ENCODE measurements at places on chromosomes 16 and 17. TPM values are rescaled to one million over a fixed set of nuclear protein-coding genes. Genes with fewer than 3 reads are reported as not detected.

Gene VPS35L
- total RNA-seq = 29.9 TPM

Gene PIPOX
- 10.0 TPM for total RNA-seq

Gene EVI2B
- 1.1 TPM for total RNA-seq

Gene TMEM92
- total RNA-seq = not detected

Gene TOP2A
- 303 TPM for total RNA-seq

Gene CDC6
- 38.9 TPM for total RNA-seq

Gene PDIA2
- total RNA-seq = 0.84 TPM

Gene CD300A
- not detected for total RNA-seq

Gene LGALS9B
- not detected for total RNA-seq

Gene KRTAP2-2
- total RNA-seq = not detected

Gene STARD3
- 24.4 TPM for total RNA-seq

Gene GRIN2A
- total RNA-seq = 0.59 TPM

Gene SLC13A5
- total RNA-seq = not detected

Gene TNP2
- not detected for total RNA-seq

DNA sequence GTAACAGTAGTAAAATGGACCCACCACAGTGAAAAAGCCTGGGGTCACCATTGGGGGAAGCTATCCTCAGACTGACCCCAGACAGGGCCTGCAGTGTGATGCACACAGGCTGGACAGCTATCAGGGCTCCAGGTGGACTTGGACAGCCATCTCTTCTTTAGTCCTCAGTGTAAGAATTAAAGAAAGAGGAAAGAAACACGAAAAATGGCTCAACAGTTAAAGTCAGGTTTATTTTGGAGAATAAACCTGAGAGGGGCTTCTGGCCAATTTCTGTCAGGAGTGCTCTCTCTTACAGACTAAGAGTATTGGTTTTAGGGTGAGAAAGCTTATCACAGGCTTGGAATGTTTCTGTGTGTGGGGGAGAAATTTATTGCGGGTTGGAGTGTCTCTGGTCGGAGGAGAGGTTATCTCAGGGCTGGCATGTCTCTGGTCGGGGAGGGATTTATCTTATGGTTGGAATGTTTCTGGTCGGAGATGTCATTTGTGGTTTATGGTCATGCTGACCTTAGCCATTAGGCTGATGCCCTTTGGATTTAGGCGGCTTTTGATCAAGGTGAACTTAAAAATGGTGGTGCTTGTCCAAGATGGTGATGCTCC lies 10.8 kb upstream of the B4GALNT2 start:
- DNase-seq = no peak

- DNase-seq = no peak
These were observed at the start of gene SLC52A1 for GRCh38 chr17:5035315-5035714. Gene SLC52A1 (minus strand): TSS chr17:5035426. CDS start chr17:5034606, 820 bp downstream.

- DNase-seq = peak; percentile 17
These were observed 5.0 kb upstream of the PRSS54 start for GRCh38 chr16:58299757-58300349.

DNA sequence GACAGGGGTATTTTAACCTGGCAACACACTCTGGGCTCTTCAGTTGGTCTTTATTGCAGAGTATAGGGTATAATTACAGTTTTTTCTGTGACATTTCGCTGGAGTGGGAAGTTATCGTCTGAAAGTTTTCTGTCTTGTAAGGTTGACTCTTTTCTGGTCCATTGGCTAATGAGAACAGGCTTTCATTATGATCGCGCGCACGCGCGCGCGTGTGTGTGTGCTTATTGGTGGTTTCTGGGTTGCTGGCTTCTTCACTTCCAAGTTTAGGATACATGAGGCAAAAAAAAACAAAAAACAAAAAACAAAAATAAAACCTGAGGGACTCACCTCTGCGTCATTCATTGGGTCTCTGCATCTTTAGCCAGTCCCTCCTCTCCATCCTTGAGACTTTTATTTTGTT lies 68.7 kb upstream of the MYOCD start:
- no peak for DNase-seq

GRCh38 chr16:56066617-56067016 lies 124.7 kb upstream of the GNAO1 start:
- DNase-seq = no peak

DNA sequence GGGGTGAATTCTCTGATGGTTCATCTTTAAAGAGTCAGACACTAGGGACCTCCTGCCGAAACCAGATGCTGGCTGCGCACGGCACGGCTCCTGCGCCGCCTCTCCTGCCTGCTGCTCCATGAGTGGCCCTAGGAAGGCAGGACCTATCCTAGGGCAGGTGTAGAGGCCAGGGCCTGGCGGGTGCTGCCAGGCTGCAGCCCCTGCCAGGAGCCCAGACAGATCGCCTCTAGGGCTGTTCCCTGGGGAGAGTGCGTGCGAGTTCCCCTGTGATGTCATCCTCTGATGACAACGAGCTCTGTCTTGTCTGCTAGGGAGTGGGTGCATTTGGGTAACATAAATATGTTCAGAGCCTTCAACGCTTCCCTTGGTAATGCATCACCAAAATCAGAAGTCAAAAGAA lies 23.9 kb downstream of the SLC38A10 start:
- DNase-seq = no peak

GRCh38 chr16:1452530-1452929 lies 8.2 kb upstream of the CCDC154 start:
- no peak for DNase-seq

DNA sequence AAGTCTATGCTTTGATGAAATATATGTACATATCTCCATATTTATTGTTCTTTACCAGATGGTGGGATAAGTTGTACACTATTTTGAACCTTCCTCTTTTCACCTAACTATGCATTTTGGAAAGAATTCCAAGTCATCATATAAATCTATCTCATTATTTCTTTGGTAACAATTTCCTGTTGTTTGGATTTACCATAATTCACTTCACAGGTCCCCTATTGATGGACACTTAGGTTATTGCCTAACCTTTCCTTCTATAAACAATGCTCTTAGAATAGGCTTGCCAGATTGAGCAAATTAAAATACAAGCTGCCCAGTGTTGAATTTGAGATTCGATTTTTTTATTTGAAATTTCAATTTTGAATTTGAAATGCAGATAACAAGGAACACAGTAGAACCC lies 28.9 kb upstream of the DHX8 start:
- DNase-seq = no peak

DNA sequence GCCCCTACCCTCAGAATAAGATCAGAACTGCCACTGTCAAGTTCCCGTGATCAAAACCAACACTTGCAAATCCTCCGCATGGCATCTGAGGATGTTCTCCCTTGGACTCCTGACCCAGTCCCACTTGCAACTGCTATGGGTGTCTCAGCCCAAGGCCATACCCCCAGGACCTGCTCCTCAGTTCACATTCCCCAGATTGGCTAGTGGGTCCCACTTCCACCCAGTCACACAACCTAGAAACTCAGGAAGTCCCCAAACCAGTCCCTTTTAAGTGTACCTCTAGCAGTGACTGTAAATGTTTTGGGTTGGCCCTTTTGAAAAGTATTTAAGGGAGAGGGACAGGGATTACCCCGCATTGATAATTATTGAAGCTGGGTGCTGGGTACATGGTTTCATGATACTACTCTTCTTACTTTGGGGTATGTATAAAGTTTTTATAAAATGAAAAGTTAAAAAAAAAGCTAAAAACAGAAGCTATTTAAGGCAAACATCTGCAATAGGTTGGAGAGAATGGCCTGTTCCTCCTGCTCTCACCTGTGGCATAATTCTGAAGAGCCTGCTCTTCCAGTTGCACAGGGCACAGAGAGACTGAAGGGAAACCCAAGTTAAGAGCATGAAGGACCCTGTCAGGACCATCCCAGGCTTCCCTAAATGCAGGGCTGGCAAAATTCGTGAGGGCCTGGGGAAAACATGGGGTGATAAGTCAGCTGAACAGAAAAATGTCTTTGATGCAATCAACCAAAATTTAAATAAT lies 42.5 kb downstream of the ERN1 start:
- DNase-seq = no peak

GRCh38 chr17:2872282-2872681 lies 76.0 kb downstream of the RAP1GAP2 start:
- DNase-seq = no peak

- peak; percentile 33 for DNase-seq
These were observed 346.6 kb downstream of the SNX29 start for GRCh38 chr16:12323007-12323758.

DNA sequence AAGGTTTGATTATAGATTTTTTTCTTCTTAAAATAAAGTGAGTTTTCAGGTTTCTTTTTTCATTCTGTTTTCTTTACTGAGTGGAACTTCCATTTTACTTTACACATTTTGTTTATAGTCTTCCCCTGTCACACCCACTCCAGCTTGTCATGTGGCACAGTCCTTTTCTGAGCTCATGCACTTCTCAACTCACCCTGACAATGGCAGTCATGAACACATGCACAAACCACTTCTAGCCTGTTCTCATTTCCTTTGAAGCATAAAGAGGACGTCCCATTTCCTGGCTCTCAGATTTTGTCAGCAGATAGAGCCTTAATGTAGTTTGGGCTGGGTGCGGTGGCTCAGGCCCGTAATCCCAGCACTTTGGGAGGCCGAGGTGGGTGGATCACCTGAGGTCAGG lies 168.0 kb downstream of the AHSP start:
- DNase-seq = no peak

- no peak for DNase-seq
These were observed 2.4 kb downstream of the CDH11 start for GRCh38 chr16:65119435-65119834.

GRCh38 chr16:10598157-10598556 lies 17.8 kb upstream of the EMP2 start:
- DNase-seq = no peak

DNA sequence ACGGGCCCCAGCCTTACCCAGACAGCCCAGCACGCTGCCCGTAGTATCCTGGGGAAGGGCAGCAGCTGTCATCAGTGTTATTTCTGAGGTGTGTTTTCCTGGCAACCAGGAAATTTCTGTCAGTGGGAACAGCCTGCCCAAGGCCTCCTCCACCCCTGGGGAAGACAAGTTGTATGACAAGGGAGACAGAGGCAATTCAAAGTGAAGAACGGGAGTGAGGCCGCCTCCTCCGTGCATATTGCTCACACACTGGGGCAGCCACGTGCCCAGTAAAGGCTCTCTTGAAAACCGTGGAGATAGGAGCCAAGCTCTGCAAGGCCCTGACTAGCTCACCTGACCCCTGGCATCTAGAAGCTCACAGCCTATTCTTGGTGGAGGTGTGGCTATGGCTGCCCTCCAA lies 57.6 kb downstream of the RAI1 start:
- no peak for DNase-seq

DNA sequence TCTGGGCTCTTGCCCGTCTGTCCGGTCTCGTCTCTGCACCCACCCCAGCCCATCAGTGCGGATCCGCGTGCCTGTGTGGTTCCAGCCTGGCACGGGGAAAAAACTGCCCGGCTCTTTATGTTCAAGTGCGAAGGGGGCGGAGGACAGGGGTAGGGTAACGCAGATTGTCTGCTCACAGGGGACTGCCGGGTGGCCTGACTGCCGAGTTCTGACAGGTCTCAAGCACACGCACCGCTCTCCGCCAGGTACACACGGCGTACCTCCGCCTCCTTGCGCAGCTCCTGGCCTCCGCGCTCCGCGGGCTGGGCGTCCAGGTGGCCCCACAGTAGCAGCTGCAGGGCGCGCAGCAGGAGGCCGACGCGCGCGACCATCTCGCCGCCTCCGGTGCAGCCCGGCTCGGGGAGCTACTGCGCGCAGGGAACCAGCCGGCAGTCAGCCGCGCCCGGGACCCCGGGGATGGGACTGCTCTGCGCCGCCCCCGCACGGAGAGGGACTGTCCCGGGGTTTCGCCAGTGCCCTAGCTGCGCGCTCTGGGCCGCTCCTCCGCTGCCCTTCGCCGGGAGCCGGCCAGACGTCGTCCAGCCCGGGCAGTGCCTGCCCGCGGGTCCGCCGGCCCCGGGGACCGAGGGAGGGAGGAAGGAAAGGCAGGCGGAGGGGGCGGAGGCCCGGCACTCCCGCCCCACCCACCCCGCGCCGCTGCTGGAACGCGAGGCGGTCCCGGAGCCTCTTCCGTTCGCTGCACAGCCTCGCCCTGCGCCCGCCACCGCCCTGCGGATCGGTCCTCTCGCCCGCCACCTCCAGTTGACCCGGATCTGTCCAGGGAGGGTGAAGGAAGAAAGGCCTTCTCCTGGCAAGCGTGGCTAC lies at the start of gene MMP28:
TSS of gene MMP28 (minus strand) at position 635 of the 864 bp plus-strand sequence. CDS start at position 371, 264 bp downstream.
- DNase-seq = peak; percentile 10

DNA sequence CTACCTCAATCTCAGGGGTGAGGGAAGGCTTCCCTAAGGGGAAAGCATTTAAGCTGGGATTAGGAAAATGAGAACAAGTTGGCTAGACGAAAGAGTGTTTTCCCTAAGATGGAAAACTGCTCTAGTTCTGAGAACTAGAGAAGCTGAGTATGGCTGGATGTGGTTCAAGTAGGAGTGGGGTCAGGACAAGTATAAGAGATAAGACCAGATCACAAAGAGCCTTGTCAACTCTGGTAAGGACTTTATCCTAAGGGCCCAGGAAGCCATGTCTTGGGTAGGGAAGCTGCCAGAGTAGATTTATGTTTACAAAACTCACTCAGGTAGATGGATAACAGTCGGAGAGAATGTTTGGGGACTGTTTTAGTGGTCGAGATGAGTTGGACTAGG lies 1.7 kb downstream of the ANKS4B start:
- no peak for DNase-seq

- no peak for DNase-seq
These were observed 22.8 kb downstream of the KATNIP start for GRCh38 chr16:27572711-27573110.

DNA sequence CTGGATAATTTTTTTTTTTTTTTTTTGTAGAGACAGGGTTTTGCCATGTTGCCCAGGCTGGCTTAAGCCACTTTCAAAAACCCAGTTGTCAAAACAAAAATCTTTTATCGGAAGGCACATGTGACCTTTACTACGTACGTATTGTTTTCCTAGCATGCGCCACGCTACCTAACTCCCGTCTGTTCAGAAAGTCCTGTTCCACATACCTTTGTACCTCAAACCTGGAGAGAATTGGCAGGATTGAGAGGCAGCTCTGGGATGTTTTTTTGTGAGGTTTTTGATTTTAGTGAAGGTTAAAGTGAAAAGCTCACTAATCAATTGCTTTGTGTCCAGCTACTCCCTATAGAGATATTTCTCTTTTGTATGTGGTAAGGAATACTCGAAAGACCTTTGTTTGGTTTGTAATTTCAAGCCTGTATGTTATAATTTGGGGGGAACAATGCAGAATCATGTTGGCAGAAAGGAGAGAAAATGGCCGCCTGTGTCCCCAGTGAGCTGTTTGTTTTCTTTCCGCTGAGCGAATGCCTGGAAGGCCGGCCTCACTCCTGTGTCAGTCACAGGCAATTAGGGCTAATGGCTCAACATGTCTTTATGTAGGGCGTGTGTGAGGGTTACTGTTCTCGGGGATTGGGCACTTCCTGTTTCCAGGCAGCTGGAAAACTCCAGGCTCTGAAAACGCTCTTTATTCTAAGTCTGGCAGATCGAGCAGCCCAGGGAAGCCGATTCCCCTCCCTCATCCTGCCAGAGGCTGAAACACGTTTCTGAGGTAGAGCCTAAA lies 60.8 kb upstream of the CLEC18A start:
- DNase-seq = peak; percentile 62

GRCh38 chr17:35788477-35789368 lies 6.7 kb downstream of the MMP28 start:
- peak; percentile 80 for DNase-seq

DNA sequence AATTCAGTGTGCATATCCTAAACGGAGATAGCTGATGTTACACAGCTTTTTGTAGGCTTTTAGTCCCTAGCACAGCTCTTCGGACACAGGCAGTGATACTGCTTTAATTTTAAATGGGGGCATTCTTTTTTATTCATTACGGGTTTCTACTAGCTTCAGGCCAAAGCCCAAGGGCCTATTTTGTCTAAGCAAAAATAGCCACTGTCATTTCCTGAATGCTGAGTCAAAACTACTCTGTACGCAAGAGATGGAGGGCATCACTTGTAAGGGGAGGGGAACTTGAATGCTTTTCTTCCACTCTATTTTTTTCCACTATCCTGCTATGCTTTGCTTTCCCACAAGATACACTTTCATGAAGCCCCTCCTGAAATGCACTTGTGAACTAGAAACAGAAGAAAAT lies 360.7 kb downstream of the PMP22 start:
- no peak for DNase-seq

All from RPMI7951 (cell line).